ENCODE measurements at places on chromosomes 3 and 15. TPM values are rescaled to one million over a fixed set of nuclear protein-coding genes. Genes with fewer than 3 reads are reported as not detected.

GRCh38 chr3:40979962-40980361 lies 219.3 kb upstream of the CTNNB1 start:
- no peak for DNase-seq

Gene WNT7A
- total RNA-seq, result 0.22 TPM

GRCh38 chr15:90840954-90841353 lies 27.4 kb upstream of the FURIN start:
- DNase-seq, result no peak

Gene CPEB1
- total RNA-seq, result 27.2 TPM

Gene GOLGA6L4
- total RNA-seq, result 6.8 TPM

DNA sequence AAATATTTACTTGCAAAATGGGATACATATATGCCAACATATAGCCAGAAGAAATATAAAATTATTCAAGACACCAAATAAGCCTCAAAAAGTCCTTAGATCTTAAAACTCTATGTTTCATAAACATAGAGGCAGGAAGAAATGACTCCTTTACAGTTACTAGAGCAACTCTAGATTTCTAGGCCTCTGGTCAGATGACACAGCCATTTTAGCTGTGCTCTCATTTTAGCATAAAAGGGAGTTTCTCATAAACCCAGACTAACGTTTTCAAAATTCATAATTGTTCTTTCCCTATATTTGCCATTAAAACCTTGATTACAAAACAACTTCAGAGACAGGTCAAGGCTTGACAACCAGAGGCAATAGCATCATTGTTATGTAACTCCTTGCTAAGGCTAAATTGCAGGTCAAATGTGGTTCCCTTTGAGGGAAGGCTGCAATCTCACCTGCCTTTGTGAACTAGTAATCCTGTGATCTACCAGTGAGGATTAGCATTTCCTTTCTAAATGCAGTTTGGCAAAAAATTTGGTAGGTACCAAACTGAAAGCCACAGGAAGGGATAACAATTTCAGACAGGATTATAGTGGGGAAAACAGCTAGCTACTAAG lies 8.2 kb downstream of the THOC7 start:
- no peak for DNase-seq

DNA sequence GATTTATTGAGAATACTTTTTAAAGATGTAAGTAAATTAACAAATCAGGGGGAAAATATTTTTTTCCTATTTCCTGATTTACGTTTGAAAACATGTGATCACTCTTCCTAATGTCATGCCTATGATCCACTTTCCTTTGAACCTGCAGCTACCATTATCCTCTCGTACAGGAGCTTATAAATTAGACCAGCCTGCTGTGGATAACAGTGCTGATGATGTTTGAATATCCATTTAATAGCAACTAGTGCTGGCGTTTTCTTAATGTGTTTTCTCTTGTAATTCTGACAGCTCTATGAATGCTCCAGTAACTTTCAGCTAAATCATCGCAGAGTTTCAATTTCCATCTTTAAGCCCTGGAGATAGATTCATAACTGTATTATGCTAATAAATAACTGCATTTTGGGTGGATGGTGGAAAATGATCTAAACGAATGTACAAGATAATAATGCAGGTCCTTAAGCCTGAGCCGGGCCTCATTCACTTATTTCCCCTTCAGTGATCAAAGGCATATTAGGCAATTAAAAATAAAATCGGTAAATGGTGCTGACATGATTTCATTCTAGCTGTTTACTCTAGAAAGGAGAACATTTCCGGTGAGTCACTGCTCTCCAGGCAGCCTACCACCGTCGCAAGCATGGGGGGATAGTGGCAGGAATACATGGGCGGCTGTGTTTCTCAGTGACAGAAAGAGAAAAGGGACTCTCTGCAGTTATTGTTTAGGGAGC lies 58.5 kb upstream of the SLC24A5 start:
- no peak for DNase-seq

GRCh38 chr15:81950841-81951414 lies 94.9 kb downstream of the MEX3B start:
- DNase-seq, result no peak

Gene C3orf20
- 0.13 TPM for total RNA-seq

- DNase-seq, result no peak
Measured at GRCh38 chr3:33006081-33006480, 54.6 kb downstream of the CCR4 start.

DNA sequence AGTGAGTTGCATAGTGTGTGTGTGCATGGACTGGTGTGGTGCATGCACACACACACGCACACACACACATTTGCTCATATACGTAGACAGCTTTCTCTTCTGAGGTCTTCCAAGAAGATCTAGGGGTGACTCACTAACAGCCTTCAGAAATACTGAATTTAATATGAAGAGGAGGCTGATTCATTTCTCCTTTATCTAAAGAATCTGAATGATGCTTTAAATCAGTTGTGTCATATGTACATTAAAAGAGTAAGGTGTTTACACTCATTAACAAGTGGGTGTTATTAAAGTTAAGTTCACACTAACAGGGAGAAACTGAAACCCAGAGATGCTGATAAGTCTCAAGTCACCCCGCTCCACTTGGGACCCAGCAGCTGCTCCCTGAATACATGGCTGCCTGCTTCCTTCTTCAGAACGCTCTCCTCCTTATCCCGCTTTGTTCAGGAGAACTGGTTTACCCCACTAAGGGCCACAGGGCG lies 22.0 kb downstream of the TMPRSS7 start:
- DNase-seq, result no peak

Gene ANP32A
- 88.2 TPM for total RNA-seq

Gene KLHL40
- not detected for total RNA-seq
